ENCODE measurements at places on chromosomes 2 and 18.

- DNase-seq = no peak
These were observed 18.0 kb downstream of the ZNF532 start for GRCh38 chr18:58882686-58883085.

DNA sequence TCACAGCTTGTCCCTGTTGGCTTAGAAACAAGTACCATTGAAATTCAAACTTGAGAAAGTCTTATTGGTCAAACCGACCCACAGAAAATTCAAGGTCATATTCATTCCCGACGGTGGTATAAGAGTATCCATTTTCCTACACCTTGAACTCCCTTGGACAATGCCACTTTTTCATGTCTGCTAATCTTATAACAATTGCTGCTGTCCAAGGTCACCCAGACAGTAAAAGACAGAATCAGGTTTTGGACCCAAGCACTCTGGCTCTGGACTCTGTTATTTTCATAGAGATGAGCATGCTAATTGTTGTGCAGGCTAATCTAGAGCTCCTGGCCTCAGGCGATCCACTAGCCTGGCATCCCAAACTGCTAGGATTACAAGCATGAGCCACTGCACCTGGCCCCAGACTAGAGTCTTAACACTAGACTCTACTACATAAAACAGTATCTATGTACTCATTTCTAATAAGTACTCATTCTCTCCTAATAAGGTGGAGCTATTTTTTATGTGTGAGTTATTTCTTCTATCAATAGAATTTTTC lies 57.8 kb downstream of the C2orf76 start:
- no peak for DNase-seq

DNA sequence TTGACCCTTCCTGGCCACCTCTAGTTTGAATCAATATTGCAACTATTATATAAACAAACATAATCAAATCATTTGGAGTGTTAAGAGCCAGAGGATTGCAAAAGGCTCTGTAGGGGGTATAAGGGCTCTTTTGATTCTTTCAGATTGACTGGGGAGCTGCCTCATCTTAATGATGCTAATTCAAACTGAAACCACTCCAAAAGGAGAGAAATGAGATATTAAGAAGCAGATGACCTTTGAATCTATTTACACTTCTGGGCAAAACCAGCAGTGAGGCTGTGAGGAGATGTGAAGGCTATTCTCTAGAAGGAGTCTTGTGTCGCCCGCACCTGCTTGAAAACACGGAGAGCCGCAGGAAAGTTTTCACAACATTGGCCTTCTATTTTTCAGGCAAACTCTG lies 311.2 kb upstream of the CRIM1 start:
- no peak for DNase-seq

- no peak for DNase-seq
These were observed 11.9 kb upstream of the NT5DC4 start for GRCh38 chr2:112708968-112709367.

DNA sequence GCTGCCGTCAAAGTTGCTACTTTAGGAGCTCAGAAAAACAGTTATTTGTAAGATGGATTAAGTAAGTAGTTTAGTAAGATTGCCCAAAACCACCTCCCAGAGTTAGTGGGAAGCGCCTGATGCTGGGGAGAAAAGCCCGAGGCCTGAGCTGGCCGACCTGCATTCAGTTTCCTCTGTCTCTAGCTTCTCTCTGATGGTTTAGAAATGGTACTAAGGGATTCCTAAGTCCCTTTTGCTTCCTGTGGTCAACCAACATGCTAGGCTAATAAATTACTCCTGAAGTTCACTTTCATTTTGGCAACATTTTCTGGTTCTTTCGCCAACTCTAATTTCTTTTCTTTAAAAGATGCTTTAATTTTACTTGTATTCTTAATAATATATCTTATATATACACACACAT lies 60.1 kb downstream of the ASAP2 start:
- no peak for DNase-seq

- DNase-seq = no peak
These were observed 408.9 kb downstream of the MEIS1 start for GRCh38 chr2:66843847-66844246.

DNA sequence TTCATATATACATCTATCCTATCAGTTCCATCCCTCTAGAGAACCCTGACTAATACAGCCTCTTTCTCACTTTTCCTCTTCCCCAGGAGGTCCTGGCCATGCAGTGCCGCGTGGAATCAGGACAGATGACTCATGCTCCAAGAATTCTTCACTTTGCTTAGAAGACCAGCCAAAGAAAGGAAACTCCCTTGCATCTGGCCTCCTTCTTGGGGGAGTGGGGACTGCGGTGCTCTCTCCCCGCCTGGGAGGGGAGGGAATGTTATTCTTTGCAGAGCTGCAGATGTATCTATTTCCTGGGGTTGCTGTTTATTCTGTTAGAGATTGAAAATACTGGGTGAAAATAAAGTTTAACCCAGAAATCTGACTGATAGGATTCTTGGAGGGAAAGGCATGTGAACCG lies 111.5 kb upstream of the SH3BP4 start:
- no peak for DNase-seq

DNA sequence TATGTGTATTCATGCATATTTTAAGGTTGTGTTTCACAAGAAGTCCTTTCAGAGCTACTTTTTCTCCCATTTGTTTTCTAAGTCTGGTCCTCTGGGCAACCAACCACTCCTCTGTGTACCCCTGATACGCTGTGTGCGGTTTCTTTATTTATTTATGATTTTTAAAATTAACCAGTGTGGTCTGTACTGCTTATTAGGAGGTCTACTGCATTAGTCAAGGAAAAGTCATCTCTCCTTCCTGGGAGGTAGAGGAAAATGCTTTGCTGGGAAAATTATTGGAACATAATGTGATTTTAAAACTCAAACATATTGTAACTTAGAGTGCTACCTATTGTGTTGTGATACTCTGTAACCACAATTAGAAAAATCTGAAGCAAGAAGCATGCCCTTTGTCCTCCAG lies 1404.3 kb downstream of the SUCLG1 start:
- no peak for DNase-seq

GRCh38 chr18:37304012-37304680 lies 261.5 kb downstream of the CELF4 start:
- no peak for DNase-seq

- DNase-seq = no peak
These were observed 183.5 kb upstream of the HNRNPA3 start for GRCh38 chr2:177029075-177029474.

- no peak for DNase-seq
These were observed 123.1 kb downstream of the KYNU start for GRCh38 chr2:143000599-143000998.

- DNase-seq = no peak
These were observed 149.1 kb downstream of the SLC8A1 start for GRCh38 chr2:40302751-40303325.

DNA sequence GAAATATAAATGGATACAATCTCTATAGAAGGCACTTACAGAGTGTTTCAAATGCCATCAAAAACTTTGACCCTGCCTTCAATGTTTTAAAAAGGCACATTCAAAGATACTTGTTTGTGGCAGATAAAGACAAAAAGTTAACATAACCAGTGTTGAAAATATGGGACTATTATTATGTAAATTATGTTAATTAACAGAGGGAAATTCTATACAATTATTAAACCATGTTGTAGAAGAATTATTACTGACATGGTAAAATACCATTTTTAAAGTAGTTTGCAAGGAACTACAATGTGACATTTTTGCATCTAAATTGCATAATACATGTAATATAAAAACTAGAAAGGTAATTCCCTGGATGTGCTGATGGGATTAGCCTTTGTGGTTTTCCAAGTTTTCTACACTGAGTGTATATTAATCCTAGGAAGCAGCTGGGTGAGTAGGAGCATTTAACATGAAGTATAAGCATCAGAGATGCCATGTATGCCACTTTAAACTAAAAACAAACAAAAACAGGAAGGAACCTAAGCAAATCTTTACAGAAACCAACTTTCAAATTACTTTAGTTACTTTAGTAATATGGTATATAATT lies 21.7 kb downstream of the MIB1 start:
- DNase-seq = no peak

DNA sequence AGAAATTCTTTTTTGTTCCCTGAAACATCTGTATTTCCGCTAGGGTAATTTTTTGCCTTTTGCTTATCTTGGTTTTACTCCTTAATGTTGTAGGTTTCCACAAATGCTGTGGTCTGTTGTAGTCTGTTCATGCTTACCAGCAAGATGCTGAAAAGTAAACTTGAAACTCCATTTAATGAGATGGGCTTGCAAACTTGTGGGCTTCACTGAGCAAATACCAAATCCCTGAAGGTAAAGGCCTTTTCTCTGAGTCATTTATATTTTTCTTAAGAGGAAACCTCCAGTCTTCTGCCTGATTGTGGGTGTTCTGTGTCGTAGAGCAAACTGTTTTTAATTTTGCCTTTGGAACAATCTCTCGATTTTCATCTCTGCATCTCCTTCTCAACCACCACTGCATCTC lies 9.3 kb downstream of the SP140 start:
- no peak for DNase-seq

DNA sequence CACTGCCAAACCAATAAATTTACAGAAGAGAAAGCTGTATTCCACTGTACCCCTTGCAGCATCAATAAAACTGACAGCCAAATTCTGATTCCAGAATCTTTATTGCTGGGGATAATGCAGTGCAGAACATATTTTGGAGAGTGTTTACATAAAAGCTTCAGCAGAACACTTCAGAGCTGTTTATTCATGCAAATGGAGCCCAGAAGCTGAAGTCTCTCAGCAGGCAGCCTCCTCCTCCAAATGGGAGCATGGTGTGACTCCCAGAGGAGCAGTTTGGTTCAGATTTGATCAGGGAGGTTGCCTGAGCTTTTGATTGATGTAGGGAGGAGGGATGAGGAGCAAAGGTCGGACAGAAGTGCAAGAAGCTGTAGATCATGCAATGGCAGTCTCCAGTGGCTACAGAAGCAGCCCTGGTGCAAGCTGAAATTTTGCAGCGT lies 22.4 kb downstream of the LHCGR start:
- DNase-seq = no peak

DNA sequence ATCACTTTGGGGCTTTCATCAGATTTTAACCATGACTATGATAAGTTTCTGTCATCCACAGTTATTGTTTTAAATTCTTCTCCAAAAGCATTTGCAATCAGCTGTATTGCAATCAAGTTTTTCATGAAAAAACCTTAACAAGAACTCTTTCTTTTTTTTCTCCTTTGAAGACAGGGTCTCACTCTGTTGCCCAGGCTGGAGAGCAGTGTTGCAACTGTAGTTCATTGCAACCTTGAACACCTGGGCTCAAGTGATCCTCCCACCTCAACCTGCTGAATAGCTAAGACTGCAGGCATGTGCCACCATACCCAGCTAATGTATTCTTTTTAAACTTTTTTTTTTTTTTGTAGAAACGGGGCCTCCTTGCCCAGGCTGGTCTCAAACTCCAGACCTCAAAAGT lies 45.5 kb upstream of the C2orf66 start:
- DNase-seq = no peak

DNA sequence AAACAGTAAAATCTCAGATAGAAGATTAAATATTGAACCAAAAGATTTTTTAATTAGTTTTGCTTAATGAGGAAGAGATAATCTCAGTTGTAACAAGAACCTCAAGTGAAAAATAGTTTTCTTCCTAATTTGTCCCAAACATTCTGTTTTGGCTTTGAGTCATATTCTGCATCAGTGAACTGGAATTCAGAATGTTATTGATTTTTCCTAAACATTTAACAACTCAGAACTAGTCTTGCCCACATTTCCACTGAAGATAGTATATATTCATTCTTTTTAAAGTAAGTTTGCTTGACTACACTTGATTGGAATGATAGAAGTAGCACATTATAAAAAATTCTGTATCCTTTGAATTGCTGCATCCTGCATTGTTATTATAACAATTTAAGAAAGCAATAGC lies 85.7 kb upstream of the UGP2 start:
- no peak for DNase-seq

DNA sequence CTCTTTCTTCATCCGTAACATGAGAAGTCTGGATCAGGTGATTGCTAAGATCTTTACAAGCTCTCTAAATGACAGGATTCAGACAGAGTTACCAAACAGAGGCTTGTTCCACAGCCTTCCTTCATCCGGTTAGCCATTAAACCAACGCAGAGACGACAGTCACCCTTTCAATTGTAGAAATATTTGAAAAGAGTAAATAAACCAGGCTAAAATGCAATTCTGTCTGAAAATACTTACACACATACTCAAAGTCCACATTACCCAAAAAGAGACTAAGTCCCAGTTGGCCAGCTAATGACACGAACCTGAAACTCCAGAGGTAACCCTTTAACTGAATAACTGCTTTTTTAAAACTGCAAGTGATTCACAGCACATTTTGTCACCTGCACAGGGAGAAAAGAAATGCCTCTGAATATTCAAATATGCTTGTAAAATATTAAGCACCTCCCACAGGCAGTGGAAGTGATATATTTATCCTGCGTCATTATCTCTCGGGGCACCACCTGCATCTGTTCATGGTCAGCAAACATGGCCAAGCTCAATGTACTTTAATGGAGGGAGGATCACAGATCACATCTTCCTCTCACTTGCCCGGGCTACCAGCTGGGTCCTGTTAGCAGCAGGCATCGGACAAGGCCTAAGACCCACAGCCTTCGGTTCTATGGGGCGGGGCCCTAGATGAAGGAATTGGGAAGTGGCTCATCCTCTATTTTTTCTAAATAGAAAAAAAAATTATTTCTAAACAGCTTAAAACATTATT lies 38.8 kb upstream of the DNER start:
- DNase-seq = no peak

- DNase-seq = no peak
These were observed 79.6 kb downstream of the SLC4A10 start for GRCh38 chr2:161703863-161704262.

DNA sequence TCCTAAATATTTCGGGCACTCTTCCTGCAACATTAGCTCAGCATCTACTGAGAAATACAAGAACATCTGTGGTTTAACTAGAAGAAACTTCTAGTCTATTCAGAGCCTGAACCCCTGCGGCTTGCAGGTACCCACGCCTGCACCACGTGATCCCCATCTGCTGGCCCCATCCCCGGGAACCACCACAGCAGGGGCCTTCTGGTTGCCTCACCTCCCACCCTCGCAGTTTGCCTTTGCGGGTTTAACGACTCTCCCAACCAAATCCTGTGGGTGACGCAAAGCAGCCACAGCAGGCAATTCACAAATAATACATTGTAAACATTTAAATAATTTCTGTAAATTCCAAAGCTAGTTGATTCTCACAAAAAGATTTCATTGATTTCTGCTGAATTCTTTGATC lies 90.2 kb upstream of the TMEM18 start:
- DNase-seq = no peak

- no peak for DNase-seq
These were observed 352.0 kb downstream of the TNS1 start for GRCh38 chr2:217650716-217651360.

GRCh38 chr2:220579452-220579851 lies 952.0 kb downstream of the SLC4A3 start:
- no peak for DNase-seq

GRCh38 chr2:228522276-228522675 lies 340.8 kb upstream of the SPHKAP start:
- DNase-seq = no peak

DNA sequence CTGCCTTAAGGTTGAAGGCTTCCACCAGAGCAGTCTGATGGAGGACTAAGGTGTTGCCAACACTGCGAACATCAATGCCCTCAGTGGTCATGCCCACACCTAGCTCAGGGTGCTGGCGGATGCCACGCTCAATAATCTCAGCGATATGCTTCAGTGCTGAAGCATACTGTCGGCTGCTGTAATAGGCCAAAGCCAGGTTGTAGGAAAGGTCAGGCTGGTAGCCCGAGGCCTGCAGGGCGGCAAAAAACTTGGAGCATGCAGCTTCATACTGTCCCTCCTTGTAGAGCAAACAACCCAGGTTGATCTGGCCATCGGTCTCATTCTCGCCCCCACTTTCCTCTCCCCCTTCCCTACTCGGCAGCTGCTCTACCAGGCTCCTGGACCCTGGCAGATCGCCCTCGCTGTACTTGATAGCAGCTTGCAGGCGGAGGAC lies 159.4 kb downstream of the AGPS start:
- DNase-seq = no peak

Measured in stimulated activated CD4-positive, alpha-beta T cell treated with anti-CD3 and anti-CD28 coated beads, Interleukin-15, amount 100 ng/mL, for 1 hour (primary cell).